ENCODE measurements at places on chromosomes 2 and 18.
A peak's percentile ranks its signal among the peaks of the same experiment; 100 is the strongest.

DNA sequence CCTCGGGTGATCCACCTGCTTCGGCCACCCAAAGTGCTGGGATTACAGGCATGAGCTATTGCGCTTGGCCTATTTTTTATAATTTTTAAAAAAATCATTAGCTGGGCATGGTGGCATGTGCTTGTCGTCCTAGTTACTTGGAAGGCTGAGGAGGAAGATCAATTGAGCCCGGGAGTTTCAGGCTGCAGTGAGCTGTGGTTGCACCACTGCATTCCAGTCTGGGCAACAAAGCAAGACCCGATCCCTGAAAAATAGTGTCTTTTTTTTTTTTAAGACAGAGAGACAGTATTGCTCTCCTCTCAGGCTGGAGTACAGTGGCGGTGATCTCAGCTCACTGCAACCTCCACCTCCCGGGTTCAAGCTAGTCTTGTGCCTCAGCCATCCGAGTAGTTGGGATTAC, 4.8 kb downstream of the SSB start:
- DNase-seq: no peak

DNA sequence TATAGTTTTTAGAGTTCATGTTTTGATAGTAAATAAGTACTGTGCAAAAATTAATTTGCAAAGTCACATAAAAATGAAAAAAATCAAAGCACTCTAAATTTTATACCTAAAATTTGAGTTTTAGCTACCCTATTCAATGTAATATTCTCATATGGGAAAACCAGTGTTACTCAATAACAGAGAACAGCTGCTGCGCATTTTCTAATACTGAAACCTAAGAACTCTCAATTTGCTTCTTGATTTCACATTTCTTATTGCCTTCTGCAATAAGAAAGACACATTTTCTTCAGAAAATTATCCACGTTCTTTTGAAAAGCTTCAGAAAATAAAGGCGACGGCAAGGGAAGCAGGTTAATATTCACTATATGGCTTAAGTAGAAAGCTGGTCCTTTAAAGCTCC, 199.1 kb upstream of the CCDC150 start:
- no peak for DNase-seq

DNA sequence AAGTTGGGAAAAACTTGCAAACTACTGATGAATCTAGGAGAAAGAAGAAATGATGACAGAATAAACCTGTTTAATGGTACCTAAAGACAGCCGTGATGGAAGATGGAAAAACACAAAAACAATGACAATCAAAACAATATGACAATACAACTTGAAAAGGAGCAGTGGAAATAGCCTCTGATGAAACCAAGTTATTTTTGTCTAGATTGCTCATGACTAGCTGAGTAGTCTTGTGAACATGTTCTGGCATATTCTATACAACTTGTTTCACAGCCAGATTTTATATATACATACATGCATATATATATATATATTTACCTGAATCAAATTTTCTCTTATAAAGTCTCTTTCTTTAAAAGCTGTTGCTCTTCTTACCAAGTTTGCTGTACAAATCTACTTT, 439.1 kb downstream of the TGIF1 start:
- DNase-seq: no peak

GRCh38 chr2:48715042-48715899, 40.3 kb downstream of the LHCGR start:
- no peak for DNase-seq

- DNase-seq: no peak
Observed at GRCh38 chr2:29580223-29580622, 341.2 kb downstream of the ALK start.

- peak; percentile 50 for DNase-seq
Observed at GRCh38 chr2:68121873-68122679, 35.6 kb upstream of the PNO1 start.

DNA sequence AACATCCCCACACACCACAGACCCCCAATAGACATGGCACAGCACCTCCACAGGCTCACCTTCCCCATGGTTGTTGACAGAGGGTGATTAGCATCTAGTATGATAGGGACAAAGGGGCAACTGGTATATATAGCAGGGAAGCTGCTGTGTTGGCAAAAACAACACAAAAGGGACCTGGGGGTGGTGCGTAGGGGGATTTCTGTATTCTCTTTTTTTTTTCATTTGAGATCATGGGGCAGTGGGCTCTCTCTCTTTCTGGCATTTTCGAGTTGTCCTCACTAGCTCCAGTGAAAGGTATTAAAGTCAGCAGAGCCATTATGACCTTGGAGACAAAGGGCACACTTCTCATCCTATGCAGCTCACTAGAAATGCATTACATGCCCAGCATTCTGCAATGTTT, at the start of gene CRYGA:
TSS of gene CRYGA (minus strand) at position 101 of the 400 bp plus-strand sequence. CDS start at position 68, 33 bp downstream.
- DNase-seq: no peak

DNA sequence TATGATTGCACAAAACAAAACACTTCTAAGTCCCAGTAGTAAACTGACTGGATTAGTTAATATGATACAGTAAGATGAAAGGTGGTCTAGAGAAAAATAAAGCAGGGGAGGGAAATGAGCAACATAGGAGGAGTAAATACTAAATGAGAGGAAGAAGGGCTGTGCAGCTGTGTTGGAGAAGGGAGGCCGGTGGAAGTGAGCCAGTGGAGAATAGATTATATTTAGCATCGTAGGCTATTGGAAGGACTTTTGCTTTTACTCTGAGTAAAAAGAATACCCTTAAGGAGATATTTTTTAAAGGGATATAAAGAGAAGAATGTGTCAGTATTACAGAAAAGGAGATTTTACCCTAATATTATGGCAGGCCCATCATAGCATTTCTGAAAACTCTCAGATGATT, 12.7 kb downstream of the WDR75 start:
- no peak for DNase-seq

GRCh38 chr2:84858937-84859336, 21.9 kb downstream of the TRABD2A start:
- DNase-seq: no peak

All from GM12878 (cell line).